Stimulated activated CD8-positive, alpha-beta memory T cell treated with anti-CD3 and anti-CD28 coated beads, Interleukin-15, amount 100 ng/mL, for 24 hours (primary cell): ENCODE measurements at places on chromosomes 11 and 22.

GRCh38 chr11:8062781-8063257 lies 18.2 kb upstream of the TUB start:
- DNase-seq, result no peak

- DNase-seq, result no peak
These were observed 8.9 kb downstream of the SUSD2 start for GRCh38 chr22:24190159-24190540.

GRCh38 chr11:60905551-60906113 lies 753 bp downstream of the PRPF19 start:
- no peak for DNase-seq

- DNase-seq, result no peak
These were observed 36.5 kb downstream of the KIAA0930 start for GRCh38 chr22:45204241-45204640.

DNA sequence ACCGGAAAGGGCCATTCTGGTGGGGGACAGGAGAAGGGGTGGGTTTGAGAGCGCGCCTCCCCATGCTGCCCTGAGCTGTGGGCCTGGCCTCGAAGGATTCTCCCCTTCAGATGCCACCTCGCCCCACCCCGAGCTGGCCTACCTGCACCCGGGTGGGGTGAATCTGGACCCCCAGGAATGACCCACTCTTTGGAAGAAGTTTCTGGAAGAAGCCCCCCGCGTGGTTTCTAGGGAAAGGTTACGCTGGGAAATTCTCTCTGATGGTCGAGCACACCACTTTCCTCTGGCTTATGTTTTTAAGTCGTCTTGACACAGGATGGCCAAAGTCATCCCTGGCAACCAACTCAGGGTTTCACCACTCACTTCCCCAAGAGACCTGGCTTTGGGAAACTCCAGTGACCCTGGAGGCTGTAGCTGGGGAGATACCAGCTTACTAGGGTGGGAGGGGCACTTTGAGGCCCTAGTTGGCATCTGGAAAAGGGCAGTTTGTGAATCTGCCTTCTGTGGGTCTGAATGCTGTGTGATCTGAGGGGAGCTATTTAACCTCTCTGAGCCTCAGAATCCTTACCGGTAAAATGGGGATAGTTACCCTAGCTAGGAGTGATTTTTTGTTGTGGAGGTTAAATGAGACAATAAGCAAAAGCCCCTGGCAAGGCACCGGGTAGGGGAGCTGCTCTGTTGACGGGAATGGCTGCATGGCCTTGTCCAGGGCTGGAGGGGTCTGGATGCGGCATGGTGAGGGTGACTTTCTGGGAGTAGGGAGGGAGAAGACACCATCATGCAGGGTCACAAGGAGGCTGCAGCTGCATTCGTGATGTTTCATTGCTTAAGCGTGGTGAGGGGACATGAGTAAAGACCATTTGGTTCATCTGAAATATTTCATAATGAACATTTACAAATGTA lies 45.3 kb upstream of the ACCSL start:
- DNase-seq, result no peak

- no peak for DNase-seq
These were observed 4.6 kb downstream of the ISX start for GRCh38 chr22:35070451-35071093.

DNA sequence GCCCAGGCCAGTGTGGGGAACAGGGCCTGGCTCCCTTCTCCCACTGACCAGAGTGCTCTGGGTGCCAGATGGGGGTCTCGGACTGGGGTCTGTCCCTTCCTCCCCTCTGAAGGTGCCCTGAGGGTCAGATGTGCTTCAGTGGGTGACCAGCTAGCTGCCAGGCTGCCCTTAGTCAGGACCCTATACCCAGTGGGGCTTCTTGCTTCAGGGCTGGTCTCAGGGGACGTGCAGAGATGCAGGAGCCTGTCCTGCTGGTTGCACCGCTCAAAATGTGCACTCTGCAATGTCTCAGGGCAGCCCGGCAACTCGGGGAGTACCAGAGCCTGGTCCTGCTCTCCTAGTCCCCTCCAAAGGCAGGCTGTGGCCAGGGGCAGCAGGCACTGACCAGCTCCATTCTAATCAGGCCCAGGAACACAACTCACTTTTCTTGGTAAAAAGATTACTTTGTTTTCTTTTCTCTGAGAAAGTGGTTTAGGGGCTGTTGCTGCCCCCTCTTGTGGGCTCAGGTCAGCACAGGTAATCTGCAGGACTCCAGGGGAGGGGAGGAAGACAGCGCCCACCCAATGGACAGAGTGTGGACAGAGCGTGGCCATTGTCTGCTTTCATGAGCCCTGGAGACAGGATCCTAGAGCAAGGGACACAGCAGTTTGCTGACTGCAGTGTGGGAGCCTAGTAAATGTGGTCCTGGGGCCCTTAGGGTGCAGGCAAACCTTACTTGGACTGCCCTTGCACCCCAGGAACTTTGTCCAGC lies 80.9 kb downstream of the MED15 start:
- DNase-seq, result no peak

GRCh38 chr22:40757071-40757470 lies 62.1 kb downstream of the SLC25A17 start:
- DNase-seq, result no peak

- DNase-seq, result no peak
These were observed 2314.9 kb downstream of the LRRC4C start for GRCh38 chr11:39144351-39145130.

GRCh38 chr22:38753948-38754750 lies 1.6 kb downstream of the SUN2 start:
- no peak for DNase-seq

DNA sequence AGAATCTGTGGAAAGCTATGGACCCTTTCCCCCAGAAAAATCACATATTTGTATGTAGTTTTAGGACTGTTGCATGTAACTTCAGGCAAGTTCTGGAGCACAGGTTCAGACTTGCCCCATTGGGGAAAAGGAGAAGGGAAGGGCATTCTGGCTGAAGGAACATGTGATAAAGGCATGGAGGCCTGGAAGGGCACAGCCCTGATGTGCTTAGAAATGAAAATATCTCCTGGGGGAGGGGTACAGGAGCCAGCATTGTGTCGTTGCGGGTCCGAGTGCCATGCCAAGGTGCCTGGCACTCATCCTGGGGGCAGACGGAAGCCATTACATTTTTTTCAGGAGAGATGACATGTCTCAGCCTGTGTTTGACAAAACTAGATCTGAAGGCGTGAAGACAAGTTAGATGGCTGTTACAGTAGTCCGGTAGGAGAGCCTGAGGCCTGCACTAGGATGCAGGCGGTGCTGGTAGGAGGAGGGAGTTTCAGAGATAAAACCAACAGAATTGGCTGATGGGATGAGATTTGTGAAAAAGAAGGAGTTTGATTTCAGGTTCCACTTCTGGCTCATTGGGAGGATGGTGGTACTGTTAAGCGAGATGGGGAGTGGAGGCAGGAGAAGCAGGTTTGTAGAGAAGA lies 96.9 kb downstream of the TEAD1 start:
- DNase-seq, result no peak

DNA sequence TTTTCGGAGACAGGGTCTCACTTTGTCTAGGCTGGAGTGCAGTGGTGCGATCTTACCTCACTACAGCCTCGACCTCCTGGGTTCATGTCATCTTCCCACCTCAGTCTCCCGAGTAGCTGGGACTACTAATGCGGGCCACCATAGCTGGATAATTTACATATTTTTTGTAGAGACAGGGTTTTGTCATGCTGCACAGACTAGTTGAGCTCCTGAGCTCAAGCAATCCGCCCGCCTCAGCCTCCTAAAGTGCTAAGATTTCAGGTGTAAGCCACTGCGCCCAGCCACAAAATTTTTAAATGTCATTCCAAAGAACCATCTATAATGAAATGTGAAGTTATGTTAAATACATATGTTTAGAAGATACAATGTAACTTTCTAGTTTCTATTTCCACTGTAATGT lies 4747.7 kb upstream of the OR11H1 start:
- no peak for DNase-seq

GRCh38 chr11:118142081-118142480 lies 10.5 kb downstream of the SCN4B start:
- no peak for DNase-seq

DNA sequence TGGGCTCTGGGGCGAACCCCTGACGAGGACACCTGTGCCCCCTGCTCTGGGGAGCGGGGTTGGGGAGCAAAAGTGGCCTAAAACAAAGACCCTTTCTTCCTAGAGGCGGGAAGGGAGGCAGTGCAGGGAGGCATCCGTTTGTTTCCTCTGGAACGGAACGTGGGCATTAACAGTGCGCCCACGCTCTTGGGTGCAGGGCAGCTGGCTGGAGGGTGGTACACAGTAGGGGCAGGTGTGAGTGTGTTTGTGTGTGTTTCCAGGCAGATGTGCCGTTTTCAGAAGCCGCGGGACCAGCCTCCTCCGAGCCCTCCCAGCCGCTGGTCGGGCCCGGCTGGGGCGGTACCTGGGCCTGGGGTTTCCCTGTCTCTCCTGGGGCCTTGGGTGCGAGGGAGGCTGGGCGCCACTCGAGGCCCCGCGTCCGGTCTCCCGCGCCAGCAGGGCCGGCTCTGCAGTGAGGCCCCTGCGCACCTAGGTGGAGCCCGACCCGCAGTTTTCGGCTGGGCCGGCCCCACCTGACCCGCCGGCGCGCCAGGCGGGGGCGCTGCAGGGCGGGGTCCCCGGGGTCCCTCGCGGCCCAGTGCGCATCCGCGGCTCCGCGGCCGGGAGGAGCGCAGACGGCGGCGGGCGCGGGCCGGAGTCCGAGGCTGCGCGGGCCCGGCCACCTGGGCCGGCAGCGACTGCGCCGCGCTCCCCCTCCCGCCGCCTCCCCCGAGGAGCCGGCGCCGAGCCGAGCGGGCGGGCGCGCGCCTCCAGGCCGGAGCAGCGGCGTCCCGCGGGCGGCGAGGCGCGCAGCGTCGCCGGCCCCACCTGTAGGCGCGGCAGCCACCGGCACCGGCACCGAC lies 1252.7 kb downstream of the BRD1 start:
- no peak for DNase-seq

DNA sequence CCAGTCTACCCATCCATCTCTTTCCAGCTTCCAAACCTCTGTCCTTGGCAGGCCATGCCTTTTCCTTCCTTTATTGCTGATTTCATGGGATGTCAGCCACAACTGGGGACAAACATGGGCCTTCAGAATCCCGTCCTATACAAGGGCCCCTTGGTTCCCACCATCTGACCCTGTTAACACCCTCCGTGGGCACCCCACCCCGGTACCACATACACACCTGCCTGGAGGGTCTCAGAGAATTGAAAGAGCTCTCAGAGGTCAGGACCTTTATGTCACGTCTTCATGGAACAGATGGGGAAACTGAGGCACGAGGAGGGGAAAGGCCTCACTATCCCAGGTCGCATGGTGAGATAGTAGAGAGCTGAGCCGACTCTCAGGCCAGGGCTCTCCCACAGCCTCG lies 53.0 kb downstream of the MPPED1 start:
- no peak for DNase-seq

GRCh38 chr22:39925273-39925672 lies 24.4 kb downstream of the GRAP2 start:
- DNase-seq, result no peak

- DNase-seq, result no peak
These were observed 15.2 kb downstream of the DHCR7 start for GRCh38 chr11:71432761-71433647.

DNA sequence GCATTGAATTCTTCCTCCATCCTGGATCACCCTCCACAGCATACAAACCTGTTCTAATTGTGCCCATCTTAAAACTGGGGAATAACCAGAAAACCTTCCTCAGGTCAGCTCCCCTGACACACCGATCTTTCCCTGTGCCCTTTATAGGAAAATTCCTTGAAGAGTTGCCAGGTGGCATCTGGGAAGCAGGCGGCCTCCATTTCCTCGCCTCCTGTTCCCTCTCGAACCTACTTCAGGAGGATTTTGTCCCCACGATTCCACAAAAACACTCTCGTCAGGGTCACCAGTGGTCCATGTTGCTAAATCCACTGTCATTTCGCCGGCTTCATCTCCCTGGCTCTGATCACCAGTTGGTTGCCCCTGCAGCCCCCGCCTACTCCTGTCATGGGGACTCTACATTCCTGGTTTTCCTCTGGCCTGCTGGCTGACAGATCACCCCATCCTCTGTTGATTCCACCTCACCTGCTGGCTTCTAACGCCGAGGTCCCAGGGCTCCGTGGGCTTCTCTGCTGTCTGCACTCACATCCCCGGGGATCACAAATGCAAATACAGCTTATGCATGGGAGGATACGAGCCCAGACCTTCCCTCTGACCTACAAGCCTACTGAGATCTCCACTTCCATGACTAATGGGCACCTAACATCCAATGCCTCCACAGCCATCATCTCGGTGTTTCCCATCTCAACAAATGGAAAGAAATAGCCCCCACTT lies 92.5 kb upstream of the PRDM11 start:
- no peak for DNase-seq

GRCh38 chr11:125649465-125650166 lies 24.7 kb downstream of the CHEK1 start:
- no peak for DNase-seq
